ENCODE measurements at places on chromosomes 2 and 18.

- no peaks in the 10 kb centered on the region for H3K4me1 ChIP-seq
- H3K4me3 ChIP-seq: no peak overlapping the region
- no peak for DNase-seq
- no peak overlapping the region for H3K27ac ChIP-seq
- H3K27me3 ChIP-seq: peaks cover 17% of the 10 kb centered on the region
Observed at GRCh38 chr2:120863146-120863545, 127.5 kb downstream of the GLI2 start.

GRCh38 chr2:98716786-98717185 lies 14.1 kb downstream of the MGAT4A start:
- H3K27me3 ChIP-seq: no peaks in the 10 kb centered on the region
- no peak overlapping the region for H3K4me3 ChIP-seq
- no peak overlapping the region for H3K27ac ChIP-seq
- DNase-seq: no peak

DNA sequence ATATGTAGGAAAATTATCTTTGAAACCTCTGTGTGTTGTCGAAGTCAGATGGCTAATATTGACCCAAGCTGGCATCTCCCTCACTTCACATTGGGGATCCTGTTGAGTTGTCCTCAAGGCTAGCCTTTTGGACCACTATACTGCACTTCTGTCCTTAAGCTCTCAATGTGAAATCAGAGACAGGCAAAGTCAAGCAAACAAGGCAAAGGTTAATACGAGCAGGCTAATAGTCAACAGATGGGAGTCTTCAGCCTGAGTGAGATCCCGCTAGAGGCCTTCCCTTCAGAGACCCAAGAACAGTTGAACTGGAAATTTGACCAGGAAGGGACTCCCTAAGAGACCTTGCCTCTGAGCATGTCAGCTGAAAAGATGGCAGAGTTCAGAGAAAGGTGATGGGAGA lies 475.4 kb downstream of the PARD3B start:
- H3K4me1 ChIP-seq: peaks cover 5% of the 10 kb centered on the region
- no peaks in the 10 kb centered on the region for H3K36me3 ChIP-seq
- no peak overlapping the region for H3K4me3 ChIP-seq
- DNase-seq: no peak
- no peak overlapping the region for H3K27ac ChIP-seq
- no peaks in the 10 kb centered on the region for H3K27me3 ChIP-seq

GRCh38 chr2:38748943-38749804 lies 2.0 kb downstream of the SRSF7 start:
- no peak for DNase-seq
- no peaks in the 10 kb centered on the region for H3K27me3 ChIP-seq
- H3K36me3 ChIP-seq: peaks cover 66% of the 10 kb centered on the region
- peak overlapping the region; percentile 93 for H3K4me3 ChIP-seq

DNA sequence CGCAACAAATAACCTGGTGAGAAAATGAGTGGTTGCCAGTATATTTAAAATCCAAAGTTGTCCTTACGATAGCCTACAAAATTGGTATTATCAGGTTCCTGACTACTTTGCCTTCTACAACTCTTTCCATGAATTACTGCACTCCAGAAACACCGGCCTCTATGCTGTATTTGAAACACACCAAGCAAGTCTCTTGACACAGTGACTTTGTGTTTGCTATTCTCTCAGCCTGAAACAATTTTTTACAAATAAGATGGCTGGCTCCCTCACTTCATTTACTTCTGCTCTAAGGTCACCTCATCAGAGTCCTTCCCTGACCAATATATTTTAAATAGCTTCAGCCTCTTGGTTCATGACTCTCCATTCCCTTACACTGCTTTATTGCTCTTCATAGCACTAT lies 12.2 kb downstream of the KANSL1L start:
- no peak for DNase-seq
- H3K27ac ChIP-seq: no peak overlapping the region
- H3K4me3 ChIP-seq: no peak overlapping the region
- H3K4me1 ChIP-seq: peaks cover 9% of the 10 kb centered on the region
- H3K27me3 ChIP-seq: no peaks in the 10 kb centered on the region
